ENCODE measurements at places on chromosomes 5 and 9. TPM values are rescaled to one million over a fixed set of nuclear protein-coding genes. Genes with fewer than 3 reads are reported as not detected.

GRCh38 chr9:137073992-137074399, 3.3 kb upstream of the UAP1L1 start:
- no peak for DNase-seq

STOM gene
- 232 TPM for total RNA-seq

DNA sequence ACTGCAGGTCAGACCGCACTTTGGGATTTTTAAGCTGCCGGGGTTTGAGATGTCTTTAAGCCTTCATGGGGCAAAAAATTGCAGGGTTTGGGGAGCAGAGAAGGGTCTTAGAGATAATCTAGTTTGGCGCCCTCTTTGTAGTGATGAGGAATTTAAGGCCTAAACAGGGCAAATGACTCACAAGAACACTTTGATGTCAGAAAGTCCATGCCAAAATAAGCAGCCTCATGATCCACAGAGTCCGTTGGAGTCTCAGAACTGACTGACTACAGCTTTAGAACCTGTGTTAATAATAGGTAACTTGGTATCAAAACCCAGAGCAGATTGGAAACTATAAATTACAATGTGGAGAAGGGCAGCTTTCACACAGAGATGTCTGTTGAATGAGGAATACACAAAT, 35.9 kb upstream of the PTGS1 start:
- DNase-seq, result no peak

ASS1 gene
- 98.7 TPM for total RNA-seq

DNA sequence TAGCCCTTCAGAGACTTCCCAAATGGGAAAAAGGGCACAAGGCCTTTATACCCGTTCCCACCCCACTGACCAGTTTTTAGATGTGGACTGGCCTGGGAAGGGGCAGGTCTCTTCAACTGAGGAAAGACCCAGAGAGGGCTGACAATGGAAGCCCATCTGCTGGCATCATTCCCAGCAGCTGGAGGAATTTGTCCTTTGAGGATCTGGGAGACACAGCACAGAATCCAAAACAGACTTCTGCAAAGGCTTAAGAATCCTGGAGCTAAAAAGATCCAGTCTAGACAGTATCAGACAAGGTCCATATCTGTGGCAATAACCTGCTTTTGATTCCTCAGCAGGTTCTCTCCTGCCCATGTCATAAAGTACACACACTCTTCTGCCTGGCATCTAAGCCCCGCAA, 329.2 kb downstream of the TMEM167A start:
- no peak for DNase-seq

RHOBTB3 gene
- 16.7 TPM for total RNA-seq

C9orf153 gene
- 0.63 TPM for total RNA-seq

TLX3 gene
- total RNA-seq, result not detected

GRCh38 chr9:88451160-88451559, 62.9 kb downstream of the SPIN1 start:
- no peak for DNase-seq

C5 gene
- total RNA-seq, result 3.3 TPM

CCL21 gene
- 13.6 TPM for total RNA-seq

FOXD4L4 gene
- total RNA-seq, result not detected

GRCh38 chr9:91036826-91037510, 235.3 kb downstream of the SYK start:
- DNase-seq, result peak; percentile 94

GRCh38 chr5:122172207-122172606, 42.9 kb downstream of the ZNF474 start:
- no peak for DNase-seq

GRCh38 chr5:1594357-1595106, 70.8 kb upstream of the LPCAT1 start:
- DNase-seq, result peak; percentile 90

- DNase-seq, result no peak
These were observed 64.6 kb upstream of the SHISAL2B start for GRCh38 chr5:64625678-64626077.

CDX1 gene
- not detected for total RNA-seq

IQGAP2 gene
- total RNA-seq, result 3.5 TPM

DNA sequence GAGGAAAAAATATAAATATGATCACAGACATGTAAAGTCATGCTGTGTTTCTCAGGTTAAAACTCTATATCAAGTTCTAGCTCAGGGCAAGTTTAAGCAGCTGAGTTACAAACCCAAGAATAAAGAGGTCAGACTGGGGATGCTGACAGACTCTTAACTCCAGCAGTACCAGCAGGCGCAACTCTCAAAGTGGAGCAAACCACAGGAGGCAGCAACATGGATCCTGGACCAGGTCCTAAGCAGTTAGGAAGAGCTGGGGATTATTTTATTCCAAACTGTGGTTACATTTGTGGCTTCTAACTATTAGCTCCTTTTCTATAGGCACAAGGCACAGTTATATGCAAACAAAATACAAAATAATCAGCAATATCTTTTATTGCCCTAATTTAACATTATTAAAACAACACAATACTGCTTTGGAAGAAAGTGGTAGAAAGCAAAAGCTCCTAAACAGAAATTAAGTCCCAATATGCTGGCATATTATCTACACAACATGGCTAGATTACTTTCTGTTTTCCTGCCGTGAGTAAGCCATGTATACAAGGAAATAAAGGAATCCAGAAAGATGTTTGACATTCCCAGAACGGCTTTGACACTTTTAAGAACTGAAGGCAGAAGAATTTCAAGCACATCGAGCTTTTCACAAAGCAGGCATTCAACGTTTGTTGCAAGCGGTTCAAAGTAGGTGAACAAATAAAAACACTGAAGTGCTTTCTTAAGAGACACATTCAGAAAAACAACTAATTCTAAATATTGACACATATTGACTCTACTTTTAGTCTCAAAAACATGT, 378.8 kb upstream of the ZNF608 start:
- no peak for DNase-seq

DNA sequence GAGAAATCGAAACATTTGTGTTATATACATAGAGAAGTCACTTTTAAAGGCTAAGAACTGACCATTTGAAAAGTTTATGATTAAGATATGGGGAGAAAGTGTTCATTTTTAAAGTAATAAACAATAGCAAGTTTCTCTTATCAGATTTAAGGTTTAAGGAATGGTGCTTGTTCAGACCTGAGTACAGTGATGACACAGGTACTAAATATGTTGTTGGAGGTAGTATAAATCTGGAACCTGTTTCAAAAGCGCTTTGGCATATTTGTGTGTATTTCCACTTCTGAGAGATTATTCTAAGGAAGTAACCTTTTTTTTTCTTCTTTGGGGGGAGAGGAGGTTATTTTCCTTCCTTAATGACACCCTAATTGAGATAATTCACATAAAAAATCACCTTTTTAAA, 18.4 kb downstream of the CDC42SE2 start:
- no peak for DNase-seq

DNA sequence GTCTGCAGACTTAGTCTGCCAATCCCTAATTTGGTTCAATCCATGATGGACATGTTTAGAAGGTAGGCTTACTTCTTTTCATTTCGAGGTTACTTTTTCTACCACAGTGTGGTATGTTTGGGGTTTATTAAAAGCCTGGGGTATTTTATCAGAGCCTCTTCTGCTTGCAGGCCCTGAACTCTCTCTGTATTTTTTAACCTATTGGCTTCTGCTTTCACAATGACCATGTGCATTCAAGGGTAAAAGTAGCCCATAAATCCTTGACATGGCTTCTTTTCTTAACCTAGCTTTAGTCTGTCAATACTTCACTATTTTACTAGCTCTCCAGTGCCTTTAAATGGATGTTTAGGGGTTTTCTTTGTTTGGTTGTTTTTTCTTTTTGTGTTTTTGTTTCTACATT, 286.6 kb downstream of the FER start:
- no peak for DNase-seq

GRCh38 chr5:170722316-170722715, 61.2 kb upstream of the GABRP start:
- DNase-seq, result no peak

GRCh38 chr9:115359017-115359780, 241.2 kb upstream of the TNC start:
- DNase-seq, result no peak

DNA sequence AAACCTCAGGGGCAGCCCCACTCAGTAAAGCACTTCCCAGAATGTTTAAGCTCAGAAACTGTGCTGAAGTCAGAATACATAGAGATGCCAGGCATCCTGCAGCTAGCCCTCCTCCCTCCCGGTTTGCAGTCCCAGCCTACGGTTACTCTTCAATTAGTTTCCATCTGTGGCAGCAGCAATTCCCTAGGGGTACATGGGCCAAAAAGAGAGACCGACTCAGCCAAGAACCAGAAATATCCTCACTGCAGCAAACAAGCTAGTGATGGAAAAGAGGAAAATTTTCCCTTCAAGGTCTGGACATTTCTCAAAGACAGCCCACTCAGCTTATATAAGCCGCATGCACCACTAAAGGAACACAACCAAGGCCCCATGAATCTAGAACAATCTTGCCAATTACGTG, 89.1 kb upstream of the PPP2R2B start:
- DNase-seq, result no peak

DNA sequence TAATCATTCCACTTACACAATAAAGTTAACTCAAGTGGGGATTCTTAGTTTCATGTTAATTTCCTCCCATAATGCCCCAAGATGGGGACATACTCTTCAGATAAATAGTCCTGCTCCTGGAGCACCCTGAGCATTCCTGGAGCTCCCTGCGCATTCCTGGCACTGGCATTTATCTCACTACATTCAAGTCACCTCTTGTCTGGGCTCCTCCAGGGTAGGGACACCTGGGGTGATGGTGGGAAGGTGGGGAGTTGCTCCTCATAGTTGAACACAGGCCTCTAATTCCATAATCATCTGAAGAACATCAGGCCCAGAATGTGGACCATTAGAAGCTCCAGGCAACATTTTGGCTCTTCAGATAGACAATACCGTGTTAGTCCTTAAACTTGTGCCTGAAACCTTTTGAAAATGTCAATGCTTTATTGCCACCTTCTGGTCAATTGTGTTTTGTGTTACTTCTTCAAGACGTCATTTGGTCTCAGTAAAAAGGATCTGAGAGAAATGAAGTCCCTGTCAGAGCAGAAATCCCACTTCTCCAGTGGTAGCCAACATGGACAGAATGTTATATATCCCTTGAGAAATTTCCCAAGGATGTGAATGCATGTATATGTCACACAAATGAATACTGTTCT, 14.2 kb upstream of the AGGF1 start:
- no peak for DNase-seq

GRCh38 chr5:168286386-168286785, 5.1 kb upstream of the WWC1 start:
- no peak for DNase-seq

- DNase-seq, result no peak
These were observed 152.5 kb downstream of the APBA1 start for GRCh38 chr9:69519470-69520240.

SPATA6L gene
- 1.3 TPM for total RNA-seq

ATOSB gene
- total RNA-seq, result 17.8 TPM

GRCh38 chr9:123609844-123610243, 253.8 kb downstream of the CRB2 start:
- no peak for DNase-seq

DNA sequence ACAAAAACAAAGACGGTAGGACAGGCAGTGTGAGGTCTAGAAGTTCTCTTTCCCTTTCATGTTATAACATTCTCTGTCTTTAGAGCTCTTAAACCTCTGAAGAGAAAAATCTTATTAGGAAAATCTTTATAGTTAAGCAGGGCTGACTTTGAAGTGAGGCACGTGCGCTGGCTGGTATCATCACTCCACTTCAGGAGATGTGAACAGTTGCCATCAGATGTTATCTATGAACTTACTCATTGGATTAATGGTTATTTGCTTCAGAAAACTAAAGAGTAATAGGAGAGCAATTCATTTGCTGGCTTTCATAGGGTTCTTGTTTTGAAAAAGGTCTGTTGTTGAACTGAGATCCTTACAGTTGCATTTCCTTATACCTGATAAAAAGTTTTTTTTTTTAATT, 25.7 kb downstream of the LRRTM2 start:
- no peak for DNase-seq

GRCh38 chr5:129857116-129857515, 47.1 kb upstream of the CHSY3 start:
- no peak for DNase-seq

- DNase-seq, result no peak
These were observed 499.0 kb downstream of the ACTL7B start for GRCh38 chr9:108356806-108357205.
